ENCODE measurements at places on chromosomes 2 and 18.

- DNase-seq, result no peak
These were observed 4.6 kb downstream of the EN1 start for GRCh38 chr2:118842661-118843482.

DNA sequence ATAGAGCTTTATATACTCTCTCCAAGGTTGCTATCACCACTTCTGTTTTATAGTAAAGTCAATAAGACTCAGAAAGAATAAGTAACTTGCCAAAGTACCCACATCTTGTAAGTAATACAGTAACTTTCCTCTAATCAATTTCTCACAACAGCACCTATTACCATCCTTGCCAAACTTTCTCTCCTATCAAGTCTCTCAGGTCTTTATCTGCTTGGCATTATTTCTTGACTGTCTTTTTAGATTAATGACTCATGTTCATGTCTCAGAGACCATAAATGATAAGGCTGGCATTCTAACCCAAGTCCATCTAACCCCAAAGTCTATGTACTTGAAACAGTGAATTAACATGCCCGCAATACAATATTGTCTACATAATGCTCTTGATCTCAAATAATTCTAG, 618.0 kb upstream of the ZEB2 start:
- DNase-seq, result no peak

- DNase-seq, result no peak
These were observed 18.9 kb downstream of the STEAP3 start for GRCh38 chr2:119242276-119243119.

- DNase-seq, result no peak
These were observed 220.5 kb upstream of the ID2 start for GRCh38 chr2:8461341-8461740.
